ENCODE measurements at places on chromosomes 5 and 9.

DNA sequence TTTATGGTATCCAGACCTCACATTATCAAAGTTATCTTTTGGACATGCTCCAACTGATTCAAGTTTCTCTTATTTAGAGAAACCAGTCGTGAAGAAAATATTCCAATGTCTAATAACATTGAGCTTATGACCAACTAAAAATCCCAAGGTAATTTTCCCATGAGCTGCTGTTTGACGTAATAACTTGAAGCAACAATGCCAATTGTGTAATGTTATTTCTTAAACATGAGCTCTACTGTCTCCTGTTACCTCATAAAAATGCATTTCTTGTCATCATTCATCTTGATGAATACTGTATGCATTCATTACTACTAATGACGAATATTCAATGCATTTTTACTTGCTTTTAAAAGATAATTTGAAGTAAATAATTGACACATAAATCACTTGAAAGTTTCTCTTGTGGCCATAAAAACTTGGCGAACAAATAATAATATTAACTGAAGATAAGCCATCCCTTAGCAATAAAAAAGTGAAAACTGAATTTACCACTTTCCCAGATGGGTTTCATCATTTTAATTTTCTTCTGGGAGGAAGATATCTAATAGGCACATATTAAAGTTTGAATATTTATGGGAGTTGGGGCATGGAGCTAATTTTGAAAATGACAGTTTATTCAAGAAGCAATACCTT is 424 bp upstream of the MARCOL start:
- no peak for DNase-seq

DNA sequence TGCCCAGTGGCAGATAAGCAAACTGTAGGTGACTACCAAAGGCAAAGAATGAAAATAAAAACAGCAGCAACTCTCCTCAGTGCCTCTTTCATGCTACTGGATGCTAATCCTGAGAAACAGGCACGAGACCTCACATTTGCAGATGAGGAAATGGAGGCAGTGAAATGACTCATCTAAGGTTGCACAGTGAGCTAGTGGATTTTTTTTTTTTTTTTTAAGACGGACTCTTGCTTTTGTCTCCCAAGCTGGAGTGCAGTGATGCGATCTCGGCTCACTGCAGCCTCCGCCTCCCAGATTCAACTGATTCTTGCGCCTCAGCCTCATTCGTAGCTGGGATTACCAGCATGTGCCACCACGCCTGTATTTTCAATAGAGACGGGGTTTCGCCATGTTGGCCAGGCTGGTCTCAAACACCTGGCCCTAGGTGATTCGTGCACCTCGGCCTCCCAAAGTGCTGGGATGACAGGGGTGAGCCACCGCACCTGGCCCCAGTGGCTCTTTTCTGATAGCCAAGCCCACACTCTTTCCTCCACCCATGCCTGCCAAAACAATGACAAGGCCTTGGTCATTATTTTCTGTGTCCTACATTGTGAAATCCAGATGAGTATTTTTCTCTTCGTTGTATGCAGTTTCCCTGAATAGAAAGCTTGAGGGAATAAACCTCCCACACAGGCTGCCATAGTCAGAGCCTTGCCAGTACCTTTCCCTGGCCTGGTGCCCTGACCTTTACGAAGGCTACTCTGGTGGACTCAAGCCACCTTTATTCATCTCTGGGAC is 19.2 kb downstream of the DOCK2 start:
- DNase-seq: no peak

GRCh38 chr5:16427587-16427986 is 38.0 kb downstream of the ZNF622 start:
- DNase-seq: no peak

GRCh38 chr5:107808671-107809137 is 138.0 kb upstream of the EFNA5 start:
- DNase-seq: no peak

DNA sequence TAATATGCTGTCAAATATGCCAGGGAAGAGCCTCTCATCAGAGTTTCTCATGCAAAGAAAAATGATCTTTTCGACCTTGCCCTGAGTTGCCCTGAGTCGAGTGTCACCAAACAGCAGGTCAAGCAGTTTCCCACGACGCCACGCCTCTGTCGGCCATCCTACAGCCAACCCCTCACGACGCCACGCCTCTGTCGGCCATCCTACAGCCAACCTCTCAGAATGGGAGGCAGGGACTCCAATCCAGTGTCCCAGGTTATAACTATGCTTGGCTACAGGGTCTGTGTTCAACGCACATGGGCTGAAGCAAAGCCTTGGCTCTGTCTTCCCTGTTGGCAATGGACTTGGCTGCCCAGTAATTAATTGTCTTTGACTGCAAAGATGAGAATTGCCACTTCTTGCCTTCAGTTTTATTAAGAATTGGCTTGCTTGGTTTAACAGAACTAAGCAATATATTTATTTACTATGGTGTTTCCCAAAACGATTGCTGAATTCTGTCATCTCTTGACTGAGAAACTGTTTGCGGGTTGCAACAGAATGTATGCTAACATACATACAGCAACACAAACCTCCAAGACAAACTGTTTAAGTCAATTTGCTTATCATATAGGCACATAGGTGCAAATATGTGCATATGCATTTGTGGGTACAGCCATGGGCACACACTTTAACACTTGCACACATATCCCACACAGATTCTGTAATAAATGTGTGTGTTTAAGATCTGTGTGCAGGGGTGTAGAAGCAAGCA is 352.9 kb downstream of the GLIS3 start:
- DNase-seq: no peak

- no peak for DNase-seq
These were observed 5.8 kb upstream of the RAB14 start for GRCh38 chr9:121207371-121207940.

- DNase-seq: no peak
These were observed 73.2 kb downstream of the WNK2 start for GRCh38 chr9:93256878-93257807.

GRCh38 chr9:128049843-128050242 is 17.3 kb downstream of the NAIF1 start:
- no peak for DNase-seq

DNA sequence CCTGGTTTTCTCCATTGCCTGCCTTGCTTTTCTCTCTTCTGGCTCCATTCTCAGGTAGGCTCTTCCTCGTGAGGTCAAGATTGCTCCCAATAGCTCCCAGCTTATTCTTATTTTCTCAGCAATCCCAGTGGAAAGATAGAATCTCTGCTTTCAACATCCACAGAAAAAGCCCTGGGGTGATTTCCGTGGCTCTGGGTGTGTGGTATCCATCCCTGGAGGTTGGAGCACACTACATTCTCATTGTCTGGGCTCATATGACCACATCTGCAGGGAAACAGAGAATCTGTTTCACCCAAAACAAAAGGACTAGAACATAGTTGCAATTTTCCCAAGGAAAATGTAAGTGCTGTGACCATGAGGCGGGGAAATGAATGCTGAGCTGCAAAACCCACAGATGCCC is 236.0 kb downstream of the TENT4A start:
- DNase-seq: no peak

GRCh38 chr9:16143310-16143709 is 590.5 kb downstream of the CCDC171 start:
- no peak for DNase-seq

DNA sequence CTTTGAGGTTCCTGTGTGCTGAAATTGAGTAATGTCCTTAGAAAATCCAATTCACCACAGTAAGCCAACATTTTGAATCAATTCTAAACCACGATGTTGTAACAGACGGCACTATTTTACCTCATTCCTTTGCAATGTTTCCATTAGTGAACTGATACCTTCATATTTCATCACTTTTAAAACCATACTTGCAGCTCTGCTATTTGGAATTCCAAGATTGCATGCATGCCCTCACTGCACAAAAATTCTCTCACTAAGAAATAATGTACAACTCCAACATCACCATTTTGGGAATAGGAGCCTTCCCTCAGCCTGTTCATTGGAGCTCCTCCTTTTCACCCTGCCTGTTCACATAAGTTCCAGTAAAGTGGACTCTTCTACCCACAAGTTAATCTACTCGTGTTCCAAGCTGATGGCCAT is 74.8 kb upstream of the TGFBR1 start:
- no peak for DNase-seq

DNA sequence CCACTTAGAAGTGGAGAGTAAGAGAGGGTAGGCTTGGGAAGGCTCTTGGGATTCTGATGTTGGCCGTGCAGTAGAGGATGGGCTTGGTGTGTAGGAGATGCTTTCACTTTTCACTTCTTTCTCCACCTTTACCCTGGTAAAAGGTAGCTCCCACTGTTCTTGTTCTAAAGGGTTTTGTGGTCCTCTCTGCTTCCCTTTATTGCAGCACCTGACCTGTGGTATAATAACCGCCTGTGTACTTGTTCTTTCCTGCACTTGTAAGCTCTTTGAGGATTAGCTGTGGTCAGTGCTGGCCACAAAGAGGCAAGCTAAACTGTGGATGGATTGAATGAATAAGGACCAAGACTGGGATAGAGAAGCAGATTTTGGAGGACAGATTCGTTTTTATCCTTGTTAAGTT is 25.2 kb downstream of the KDM4C start:
- DNase-seq: no peak

GRCh38 chr5:105145152-105145551 is 1582.6 kb upstream of the NUDT12 start:
- DNase-seq: no peak

DNA sequence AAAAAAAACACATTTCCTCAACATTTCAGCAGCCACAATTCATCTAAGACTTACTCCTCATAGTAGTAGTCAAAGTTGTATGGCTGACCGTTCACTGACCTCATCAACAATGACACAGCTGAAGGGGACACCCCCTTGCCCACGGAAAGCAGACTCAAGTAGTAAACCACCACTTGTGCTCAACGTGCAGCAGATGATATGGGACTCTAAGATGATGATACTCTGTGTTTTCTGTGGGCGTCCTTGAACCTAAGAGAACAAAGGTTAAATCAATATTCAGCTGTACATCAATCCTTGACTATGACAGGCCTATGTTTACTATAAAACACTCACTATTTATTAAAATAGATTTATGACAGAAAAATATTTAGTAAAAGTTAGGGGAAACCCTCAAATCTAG is 71.6 kb downstream of the SETX start:
- DNase-seq: no peak

DNA sequence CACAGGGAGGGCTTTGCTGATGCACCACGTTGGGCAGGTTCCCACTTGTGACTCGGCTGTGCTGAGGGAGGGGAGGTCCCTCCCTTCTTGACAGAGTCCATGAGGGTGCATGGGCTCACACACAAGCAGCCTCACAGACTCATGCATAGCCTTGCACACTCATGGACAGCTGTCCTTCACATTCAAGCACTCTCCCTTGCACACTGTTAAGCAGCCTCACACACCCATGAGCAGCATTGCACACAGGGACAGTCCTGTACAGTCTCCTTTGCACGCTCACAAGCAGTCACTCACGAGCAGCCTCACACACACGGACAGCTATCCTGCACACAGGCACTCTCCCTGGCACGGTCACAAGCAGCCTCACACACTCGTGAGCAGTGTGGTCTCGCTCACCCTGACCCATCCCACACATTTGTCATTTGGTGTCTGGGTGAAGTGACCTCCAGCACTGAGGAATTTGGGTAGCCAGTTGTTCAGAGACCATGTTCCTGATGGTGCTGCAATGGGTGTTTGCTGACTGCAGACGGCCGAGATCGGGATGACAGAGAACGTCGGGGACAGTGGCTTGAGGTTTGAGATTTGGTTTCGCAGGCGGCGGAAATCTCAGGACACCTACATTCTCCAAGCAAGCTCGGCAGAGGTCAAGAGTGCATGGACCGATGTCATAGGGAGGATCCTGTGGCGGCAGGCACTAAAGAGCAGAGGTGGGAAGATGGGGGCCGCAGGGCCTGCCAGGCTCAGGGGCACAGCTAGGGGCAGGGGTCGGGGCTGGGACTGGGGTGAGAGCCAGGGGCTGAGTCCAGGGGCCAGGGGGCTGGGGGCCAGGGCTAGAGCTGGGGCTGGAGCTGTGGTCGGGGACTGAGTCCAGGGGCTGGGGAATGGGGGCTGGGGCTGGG is 17.7 kb upstream of the LRRC14B start:
- no peak for DNase-seq

- DNase-seq: no peak
These were observed 48.6 kb upstream of the TLE1 start for GRCh38 chr9:81737871-81738507.

DNA sequence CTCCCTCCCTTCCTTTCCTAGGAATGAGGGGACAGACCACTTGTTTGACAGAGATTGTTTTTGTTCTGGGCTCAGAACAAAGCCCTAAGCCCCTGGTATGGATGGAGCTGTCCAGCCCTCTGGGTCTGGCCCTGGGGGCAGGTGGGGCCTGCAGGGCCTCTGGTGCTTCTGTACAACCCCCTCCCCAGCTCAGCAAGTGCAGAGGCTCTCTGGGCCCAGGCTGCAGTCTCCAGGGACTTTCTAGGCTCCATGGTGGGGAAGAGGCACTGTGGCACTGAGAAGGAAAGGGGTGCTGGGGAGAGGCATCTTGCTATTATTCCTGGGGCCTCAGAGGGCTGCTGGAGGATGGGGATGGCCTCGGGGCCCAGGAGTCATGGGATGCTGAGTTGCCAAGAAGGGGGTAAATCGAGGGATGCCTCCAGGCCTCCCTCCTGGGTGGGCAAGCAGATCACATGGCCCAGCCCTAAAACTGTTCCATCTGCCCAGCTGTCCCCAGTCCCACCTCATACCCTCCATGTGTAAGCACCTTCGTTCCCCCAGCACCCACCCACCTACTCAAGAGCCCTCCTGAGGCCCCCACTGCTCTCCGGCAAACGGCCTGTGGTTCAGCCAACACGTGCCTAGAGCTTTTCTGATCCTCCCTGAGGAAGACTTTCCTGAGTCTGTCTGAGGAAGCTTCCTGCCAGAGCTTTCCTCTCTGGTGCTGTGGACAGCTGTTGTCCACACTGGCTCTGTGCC is 225.7 kb downstream of the CACNA1B start:
- no peak for DNase-seq

- no peak for DNase-seq
These were observed 40.8 kb upstream of the ANKRD31 start for GRCh38 chr5:75277463-75277862.

- no peak for DNase-seq
These were observed 53.1 kb downstream of the PLPPR1 start for GRCh38 chr9:101081641-101082040.
